ENCODE measurements at places on chromosomes 4 and X. TPM values are rescaled to one million over a fixed set of nuclear protein-coding genes. Genes with fewer than 3 reads are reported as not detected.
A peak's percentile ranks its signal among the peaks of the same experiment; 100 is the strongest.

The UGT2A1 gene
- total RNA-seq: not detected

The TMPRSS11A gene
- not detected for total RNA-seq

The DRP2 gene
- total RNA-seq: 0.39 TPM

DNA sequence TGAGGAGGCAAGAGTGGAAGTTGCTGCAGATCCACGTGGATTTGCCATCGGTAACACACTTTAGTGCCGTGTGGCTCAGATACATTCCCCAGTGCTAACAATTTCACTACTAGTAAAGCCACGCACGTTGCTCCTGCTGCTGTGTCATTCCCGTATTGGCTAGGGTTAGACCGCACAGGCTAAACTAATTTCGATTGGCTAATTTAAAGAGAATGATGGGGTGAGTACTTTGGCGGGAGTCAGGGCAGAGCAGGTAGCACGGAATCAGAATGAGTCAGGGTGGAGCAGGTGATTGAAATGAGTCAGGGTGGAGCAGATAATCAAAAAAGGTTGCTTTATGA, 1337.5 kb downstream of the FSTL5 start:
- H3K27ac ChIP-seq: no peak overlapping the region
- no peaks in the 10 kb centered on the region for H3K36me3 ChIP-seq
- no peaks in the 10 kb centered on the region for H3K4me1 ChIP-seq
- DNase-seq: no peak

GRCh38 chr4:159383562-159383931, 280.7 kb downstream of the RAPGEF2 start:
- no peak overlapping the region for H3K27ac ChIP-seq
- no peaks in the 10 kb centered on the region for H3K4me1 ChIP-seq

- DNase-seq: no peak
- H3K4me3 ChIP-seq: no peak overlapping the region
Measured at GRCh38 chrX:147803948-147804347, 107.8 kb upstream of the FMR1 start.

GRCh38 chrX:103464774-103465117, 54.5 kb downstream of the RAB40A start:
- peak overlapping the region; percentile 93 for H3K4me3 ChIP-seq
- H3K27ac ChIP-seq: peak overlapping the region; percentile 58
- DNase-seq: peak; percentile 55
- H3K36me3 ChIP-seq: no peaks in the 10 kb centered on the region
- H3K27me3 ChIP-seq: peaks cover 9% of the 10 kb centered on the region

DNA sequence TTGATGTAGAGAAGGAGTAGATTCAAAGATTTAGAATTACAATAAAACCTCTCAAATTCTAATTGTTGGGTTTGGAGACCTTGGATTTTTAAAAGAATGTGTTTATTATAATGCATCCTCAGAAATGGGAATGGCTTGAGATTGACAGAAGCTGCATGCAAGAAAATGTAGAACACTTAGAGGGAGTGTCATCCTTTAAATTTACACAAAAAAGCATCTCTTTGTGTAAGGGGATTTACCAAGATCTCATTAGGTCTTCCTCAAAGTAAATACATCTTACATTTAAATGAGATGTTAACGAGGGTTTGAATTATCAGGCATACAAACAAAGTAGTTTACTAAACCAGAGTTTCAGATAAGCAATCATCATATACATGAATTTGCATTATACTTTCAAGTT, 615.0 kb downstream of the FAM133A start:
- no peaks in the 10 kb centered on the region for H3K36me3 ChIP-seq
- no peak for DNase-seq
- no peak overlapping the region for H3K27ac ChIP-seq
- H3K4me3 ChIP-seq: no peak overlapping the region
- no peaks in the 10 kb centered on the region for H3K27me3 ChIP-seq
- H3K4me1 ChIP-seq: no peaks in the 10 kb centered on the region

DNA sequence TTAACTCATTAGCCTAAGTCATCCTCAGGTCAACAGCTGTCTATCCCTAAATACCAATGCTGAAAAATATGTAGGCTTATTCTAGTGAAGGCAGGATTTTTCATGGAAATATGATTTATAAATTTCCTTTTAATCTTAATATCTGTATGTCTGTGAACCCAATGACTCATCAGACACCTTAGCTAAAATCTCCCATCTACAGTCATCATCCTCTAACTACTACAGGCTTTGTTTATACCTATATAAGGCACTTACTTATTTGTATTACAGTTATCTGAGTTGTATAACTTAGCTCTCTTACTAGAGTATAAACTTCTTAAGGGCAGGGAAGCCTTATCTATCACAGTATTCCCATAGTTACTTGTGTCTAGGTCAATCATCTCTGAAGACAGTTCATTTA, 24.2 kb downstream of the AMMECR1 start:
- H3K4me3 ChIP-seq: no peak overlapping the region
- peaks cover 5% of the 10 kb centered on the region for H3K36me3 ChIP-seq
- no peak for DNase-seq

DNA sequence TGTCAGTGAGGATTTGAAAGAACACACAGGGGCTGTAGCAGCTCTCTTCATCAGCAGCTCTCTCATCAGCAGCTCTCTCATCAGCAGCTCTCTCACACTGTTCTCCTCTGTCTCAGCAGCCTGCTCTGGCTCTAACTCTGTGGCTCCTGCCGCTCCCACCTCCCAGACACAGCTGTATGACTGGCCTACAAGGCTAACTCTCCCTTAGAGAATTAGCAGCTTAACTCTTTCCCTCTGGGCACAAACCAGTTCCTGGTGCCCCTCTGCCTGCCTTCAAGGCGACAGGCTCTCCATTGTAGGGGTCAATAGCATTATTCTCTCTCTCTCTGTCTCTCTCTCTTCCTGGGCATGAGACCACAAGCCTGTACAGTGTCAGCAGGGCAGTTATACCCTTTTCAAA, 385.6 kb upstream of the PCDH10 start:
- DNase-seq: no peak
- no peaks in the 10 kb centered on the region for H3K4me1 ChIP-seq
- H3K36me3 ChIP-seq: no peaks in the 10 kb centered on the region
- H3K4me3 ChIP-seq: no peak overlapping the region

DNA sequence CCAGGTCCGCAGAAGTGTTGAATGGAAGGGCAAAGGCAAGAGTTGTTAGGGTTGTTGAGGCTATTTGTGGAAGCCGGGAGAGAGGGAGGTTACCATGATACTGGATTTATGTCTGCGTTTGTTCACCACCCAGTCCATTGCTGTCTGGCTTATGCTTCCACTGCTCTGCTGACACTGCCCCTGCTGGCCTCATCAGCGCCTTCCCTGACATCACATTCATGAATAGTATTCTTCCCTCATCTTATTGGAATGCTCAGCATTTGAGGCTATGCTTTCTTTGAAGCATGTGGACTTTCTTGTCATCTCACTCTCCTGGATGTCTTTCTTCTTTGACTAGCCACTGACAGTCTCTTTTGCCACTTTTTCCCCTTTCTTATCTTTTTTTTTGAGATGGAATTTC, 10.3 kb downstream of the GNL3L start:
- no peaks in the 10 kb centered on the region for H3K4me1 ChIP-seq
- no peaks in the 10 kb centered on the region for H3K27me3 ChIP-seq
- DNase-seq: no peak

- no peaks in the 10 kb centered on the region for H3K36me3 ChIP-seq
- no peak for DNase-seq
Measured at GRCh38 chrX:107442914-107443527, 6.4 kb upstream of the FRMPD3 start.

GRCh38 chrX:122219226-122219625, 964.9 kb upstream of the GRIA3 start:
- H3K27ac ChIP-seq: no peak overlapping the region
- H3K36me3 ChIP-seq: no peaks in the 10 kb centered on the region
- H3K4me3 ChIP-seq: no peak overlapping the region
- no peaks in the 10 kb centered on the region for H3K27me3 ChIP-seq
- DNase-seq: no peak
